ENCODE measurements at places on chromosomes 4 and X.

- DNase-seq = no peak
Observed at GRCh38 chr4:52964011-52964410, 101.9 kb downstream of the RASL11B start.

DNA sequence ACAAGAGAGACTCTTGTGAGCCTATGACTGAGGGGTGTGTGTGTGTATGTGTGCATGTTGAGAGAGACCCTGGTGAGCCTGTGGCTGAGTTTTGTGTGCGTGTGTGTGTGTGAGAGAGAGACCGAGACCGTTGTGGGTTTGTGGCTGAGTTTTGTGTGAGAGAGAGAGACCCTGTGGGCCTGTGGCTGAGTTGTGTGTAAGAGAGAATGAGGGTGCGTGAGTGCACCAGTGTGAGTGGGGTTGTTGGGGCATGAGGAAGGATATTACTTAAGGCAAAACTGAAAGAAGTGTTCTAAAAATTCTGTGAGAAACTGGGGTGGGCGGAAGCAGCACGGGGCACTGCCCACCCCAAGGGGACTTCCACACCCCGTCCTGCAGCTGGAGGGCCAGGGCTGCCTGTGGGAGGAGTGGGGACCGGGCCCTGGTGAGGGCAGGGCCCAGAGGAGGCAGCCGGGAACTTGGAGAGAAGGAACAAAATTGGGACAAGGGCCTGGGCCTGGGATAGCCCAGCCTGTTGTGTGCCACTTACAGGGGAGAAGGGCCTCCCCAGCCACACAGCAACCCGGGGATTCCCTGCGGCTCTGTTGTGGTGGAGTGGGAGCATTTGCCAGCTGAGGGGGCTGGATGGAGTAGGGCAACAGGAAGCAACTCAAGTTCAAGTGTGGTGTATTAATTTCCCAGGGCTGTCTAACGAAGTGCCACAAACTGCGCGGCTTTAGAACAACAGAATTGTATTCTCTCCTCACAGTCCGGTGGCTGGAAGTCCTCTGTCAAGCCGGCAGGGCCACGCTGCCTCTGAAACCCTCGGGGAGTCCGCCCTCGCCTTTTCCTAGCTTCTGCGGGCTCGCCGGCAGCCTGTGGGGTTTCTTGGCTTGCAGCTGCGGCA is 22.1 kb downstream of the TMEM131L start:
- peak; percentile 47 for DNase-seq

GRCh38 chrX:47607091-47607490 is 12.6 kb downstream of the SYN1 start:
- no peak for DNase-seq

DNA sequence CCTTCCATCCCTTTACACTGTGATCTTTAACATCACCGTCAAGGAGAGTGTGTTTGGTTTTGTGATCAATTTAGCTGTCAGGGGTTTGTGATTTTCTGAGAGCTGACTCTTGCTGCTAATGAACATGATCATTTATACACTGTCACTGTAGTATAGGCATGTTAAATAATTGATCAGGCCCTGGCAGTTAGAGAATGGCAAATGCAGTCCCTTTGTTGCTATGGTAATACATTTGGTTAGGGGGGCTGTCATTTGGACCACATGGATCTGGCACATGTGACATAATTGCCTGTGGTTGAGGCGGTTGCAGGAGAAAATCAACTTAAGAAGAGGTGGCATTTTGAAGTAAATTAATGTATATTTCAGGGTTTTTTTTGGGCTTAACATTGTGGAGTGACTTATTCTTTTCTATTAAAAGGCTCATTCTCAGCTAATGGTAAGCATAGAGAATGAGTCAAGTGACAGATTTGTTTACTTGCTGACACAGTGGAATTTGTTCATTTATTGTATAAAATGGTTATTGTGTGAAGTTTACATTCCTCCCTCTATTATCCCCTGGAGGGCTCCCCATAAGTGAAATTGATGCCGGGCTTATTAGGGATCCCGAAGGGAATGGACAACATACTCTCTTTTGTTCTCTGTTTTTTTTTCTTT is 114.0 kb downstream of the FHIP1A start:
- DNase-seq = no peak
